GM03348 (cell line): ENCODE measurements at places on chromosomes 2 and 18.

DNA sequence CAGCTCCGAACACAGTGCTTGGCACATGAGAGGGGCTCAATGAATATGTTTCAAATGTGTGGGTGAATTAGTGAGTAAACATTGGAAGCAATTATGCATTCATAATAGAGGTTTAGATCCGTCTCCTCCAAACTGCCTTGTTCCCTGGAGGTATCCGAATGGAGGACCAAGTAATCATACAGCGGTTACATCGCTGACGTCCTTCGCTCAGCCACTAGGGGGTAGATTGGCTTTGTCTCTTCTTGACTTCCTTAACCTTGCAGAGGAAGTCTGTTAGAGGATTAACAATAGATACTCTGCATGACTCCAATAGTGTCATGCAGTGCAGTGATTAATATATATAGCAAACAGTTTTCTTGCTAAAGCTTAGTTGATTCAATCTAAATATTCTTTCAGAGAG, 517.0 kb downstream of the PTPRM start:
- DNase-seq = peak; percentile 23

DNA sequence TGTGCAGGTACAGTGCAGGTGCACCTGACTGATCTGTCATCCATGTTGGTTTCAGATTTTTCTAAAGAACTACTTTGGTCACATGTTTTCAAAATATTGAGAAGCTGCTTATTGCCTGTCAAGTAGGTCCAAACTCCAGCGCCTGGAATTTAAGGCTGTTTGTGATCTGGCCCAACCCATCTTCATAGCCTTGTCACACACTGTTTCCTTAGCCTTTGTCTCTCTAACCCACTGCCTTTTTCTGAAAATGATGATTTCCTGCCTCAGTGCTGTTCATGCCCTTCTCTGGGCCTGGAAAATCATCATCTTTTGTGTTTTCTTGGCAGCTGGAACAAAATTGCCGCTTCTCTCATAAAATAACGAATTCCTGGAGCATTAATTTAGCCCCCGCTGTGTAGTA, 7.2 kb downstream of the LIMS1 start:
- DNase-seq = no peak

DNA sequence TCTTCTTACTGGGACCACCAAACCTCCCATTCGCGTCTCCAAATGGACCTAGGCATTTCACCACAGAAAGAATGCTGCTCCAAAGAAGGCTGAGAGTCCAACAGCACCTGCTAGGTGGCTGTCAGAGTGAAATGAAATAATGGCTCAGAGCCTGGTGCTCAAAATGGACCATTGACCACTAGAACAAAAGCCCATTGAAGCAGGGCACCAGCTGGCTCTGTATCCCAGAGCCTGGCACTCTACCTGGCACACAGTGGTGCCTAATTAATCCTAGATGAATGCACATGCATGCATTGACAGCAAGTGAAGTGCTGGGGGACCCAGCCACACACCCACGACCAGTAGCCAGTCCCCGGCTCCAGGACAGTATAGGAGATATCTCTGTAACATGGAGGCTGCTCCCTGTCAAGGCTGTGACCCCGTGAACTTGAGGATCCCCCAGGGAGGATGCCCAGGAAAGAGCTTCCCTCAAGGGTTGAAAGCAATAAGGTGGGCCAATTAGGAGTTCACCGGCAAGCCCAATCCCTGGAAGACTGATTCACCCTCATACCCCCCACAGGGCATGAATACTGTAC, 261.3 kb downstream of the TNS1 start:
- DNase-seq = no peak

GRCh38 chr2:121189661-121190381, 95.2 kb downstream of the TFCP2L1 start:
- no peak for DNase-seq

DNA sequence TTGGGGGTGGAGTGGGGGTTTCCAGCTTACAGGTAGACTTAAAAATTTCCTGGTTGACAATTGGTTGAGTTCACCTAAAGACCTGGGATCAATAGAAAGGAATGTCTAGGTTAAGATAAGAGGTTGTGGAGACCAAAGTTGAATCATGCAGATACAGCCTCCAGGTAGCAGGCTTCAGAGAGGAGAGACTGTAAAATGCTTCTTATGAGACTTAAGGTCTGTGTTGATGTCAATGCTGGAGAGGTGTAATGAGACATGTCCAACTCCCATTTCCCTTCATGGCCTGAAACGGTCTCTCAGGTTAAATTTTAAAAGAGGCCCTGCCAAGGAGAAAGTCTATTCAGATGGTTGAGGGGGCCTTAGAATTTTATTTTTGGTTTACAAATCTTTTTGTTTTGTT, 38.5 kb upstream of the RND3 start:
- DNase-seq = no peak

DNA sequence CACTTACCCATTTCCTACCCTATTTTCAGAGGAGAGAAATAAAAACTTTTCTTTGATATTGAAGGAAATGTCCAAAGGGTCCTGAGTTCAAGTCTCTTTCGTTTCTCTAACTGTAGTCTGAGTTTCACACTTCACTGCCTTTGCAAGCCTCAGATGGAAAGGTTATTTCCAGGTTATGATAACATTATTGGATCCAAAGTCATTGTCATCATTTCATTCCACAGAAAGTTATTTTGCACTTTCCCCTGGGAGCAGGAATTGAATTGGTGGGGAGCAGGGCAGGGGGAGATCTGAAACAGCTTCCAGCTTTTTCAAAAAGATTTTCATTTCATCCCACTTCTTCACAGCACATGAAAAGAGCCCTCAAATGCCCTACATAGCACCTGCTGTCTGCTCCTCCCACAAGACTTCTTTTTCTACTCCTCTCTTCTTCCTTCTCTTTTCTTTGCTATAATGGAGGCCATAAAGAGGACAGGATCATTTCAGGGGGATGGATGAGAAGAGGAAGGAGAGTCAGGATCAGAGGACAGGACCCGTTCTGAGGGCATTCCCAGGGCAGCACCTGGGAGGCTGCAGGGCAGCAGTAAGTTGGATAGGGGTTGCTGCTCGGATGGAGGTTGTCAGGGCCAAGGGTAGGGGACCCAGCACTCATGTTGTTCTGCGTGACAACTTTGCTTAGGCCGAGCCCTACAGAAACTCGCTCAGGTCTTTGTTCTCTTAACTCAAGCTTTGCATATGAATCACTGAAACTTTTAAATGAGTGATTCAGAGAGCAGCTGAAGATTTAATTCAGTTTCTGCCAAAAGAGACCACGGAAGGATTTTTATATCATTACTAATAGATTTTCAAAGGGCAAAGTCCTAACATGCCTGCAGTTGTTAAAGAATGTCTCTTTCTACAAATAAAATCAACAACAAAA, 11.4 kb upstream of the GALNT5 start:
- peak; percentile 72 for DNase-seq

DNA sequence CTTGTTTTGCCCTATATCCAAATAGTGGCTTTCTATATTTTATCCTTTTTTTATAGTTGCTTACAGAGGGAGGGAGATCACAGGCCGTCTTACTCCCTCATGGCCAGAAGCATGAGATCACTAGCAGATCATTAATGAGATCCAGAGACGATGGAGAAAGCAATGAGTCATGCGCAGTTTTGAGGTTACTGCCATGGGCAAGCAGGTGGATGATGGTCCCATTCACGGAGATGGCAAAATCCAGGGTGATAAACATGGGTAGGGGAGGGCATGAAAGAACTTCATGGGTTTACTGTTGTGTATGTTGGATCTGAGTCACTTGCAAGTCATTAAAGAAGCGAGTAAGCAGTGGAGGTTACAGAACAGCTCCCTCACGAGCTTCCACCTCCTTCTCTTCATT, 60.4 kb downstream of the C18orf63 start:
- no peak for DNase-seq

- peak; percentile 32 for DNase-seq
Observed at GRCh38 chr2:233706720-233707119, 6.0 kb upstream of the UGT1A5 start.

DNA sequence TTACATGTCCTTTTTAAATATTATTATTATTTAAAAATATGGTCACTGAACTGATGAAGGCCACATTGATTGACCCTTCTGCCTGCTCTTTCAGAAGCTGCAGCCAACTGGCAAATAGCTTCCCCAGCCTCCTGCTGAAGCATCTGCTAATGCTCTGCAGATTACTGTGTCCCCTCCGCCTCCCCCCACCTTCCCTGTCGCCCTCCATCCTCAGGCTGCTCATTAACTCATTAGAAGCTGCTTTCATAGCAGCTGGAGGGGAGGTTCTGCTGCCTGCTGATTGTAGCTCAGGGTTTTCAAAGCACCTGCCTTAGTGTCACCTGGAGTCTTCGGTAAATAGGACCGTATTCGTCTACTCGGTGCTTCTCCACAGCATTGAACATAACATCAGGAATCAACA, 24.8 kb upstream of the LMAN1 start:
- DNase-seq = no peak

- DNase-seq = no peak
Observed at GRCh38 chr2:213451542-213452239, 167.4 kb downstream of the SPAG16 start.

GRCh38 chr2:46852598-46852997, 63.0 kb downstream of the MCFD2 start:
- DNase-seq = no peak

- DNase-seq = no peak
Observed at GRCh38 chr18:41703744-41704530, 251.1 kb upstream of the PIK3C3 start.

DNA sequence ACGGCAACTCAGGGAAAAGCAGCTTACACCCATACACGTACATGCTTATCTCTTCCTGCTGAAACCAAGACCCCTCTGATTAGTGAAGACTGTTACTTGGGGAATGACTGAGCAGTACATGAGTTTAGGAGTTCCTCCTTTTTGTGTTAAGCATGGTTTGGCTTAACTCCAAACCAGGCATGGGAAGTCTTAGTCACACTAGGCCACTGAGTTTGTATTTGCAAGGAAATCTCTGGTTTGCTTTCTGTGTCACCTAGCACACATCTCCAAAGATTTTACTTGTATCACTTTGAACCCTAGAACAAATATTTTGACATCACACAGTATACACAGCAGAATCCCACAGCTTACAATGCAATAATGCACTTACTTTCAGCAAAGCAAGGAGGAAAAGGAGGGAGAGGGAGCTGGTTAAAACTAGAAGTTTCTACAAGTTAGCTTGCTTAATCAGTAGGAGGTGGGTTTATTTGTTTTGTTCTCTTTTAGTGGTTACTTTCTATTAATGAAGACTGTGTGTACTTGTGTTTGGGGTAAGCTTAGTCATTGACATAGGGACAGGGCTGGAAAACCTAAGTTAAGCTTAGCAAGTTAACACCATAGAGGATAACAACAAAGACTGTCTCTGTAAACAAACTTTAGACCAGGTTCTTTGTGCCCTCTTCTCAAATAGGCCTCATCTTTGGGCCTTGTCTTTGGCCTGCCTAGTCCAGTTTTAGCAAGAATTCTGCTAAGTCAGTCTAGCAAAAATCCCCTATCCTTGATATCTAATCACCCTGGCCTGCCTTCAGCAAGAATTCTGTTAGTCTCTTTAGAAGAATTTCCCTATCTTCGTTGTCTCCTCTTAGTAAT, 219.4 kb downstream of the MREG start:
- peak; percentile 66 for DNase-seq

DNA sequence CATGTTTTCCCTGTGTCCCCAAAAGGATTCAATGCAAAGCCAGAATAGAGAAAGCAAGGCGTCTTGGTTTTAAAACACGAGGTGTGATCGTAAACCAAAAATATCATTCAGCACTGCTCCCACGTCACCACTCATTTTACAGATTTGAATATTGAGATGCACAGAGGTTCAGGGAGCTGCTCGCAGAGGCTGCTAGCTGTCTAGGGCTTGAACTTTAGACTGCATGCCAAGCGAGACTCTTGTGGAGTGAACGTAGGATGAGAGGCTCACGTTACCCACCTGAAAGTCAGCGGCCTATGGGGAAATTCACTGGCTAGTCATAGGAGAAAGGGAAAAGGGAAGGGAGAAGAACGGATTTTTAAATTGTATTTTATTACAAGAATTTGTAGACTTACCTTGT, 130.1 kb downstream of the MBP start:
- DNase-seq = no peak

DNA sequence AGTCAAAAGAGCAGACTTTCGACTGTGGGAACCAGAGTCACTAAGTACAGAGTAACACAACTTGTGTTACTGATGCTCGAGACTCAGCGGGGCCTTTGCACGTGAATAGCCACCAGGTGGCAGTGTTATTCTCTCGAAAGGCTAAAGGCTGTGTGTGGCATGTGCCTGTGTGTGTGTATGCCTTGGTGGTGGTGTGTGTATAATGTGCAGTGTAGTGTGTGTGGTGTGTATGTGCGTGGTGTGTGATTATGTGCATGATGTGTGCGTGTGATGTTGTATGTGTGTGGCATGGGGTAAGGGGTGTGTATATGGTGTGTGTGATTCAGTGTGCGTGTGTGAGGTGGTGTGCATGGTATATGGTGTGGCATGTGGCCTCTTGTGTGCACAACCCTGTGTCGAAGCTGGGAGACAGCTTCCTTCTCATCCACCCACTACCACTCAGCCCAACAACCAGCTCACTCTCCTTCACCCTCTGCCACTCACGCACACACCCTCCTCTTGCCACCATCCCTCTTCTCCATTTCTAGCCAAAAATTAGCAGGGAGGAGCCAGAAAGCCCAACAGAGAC, 83.0 kb upstream of the ZNF532 start:
- DNase-seq = peak; percentile 78

DNA sequence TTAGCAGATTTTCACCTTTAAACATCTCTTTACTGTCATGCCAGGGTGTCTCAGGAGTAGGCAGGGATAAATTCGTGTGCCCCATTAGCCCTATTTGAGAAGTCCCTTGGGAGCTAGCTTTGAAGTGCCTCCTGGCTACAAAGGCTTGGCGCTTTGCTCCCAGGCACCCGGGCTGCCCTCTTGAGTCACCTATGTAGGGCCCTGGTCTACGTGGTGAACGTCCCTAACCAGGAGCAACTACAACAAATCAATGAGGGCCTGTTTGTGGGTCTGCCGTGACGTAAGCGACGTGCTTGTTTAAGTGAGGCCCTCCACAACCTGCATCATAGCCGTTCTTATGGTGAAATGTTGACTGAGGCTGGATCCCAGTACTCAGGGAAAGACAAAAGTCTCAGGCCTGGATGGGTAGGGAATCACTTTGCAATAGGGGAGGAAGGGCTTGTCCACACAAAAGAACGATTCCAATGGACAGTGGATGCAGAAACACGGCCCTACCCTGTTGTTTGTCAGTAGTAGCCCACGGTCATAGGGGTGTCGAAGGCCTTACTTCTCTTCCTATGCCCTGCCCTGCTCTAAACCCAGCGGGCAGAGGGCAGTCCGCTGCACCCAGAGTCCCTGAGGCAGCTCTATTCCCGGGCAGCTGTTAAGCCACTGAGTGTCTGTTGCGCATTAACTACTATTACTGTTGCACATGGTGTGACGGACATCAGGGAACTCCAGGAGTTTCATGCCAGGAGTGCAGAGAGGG, 93.9 kb downstream of the INHBB start:
- DNase-seq = no peak

- no peak for DNase-seq
Observed at GRCh38 chr2:98234776-98235175, 111.5 kb upstream of the CNGA3 start.

DNA sequence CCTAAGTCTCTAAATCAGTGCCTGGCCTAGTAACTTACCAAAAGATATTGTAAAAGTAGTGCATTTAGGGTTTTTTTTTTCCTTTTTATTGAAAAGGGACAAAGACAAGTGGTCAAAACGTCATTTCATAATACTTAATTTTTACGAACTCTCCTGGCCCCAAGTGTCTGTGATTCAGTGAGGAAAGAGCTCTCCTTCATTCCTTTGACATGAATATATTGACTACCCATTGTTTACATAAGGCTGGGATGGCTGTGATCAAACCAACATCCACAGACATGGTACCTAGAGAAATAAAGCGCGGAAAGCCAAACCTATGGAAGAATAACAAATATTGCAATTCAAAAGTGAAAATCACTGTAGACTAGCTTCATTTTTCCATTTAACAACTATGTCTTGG, 198.4 kb downstream of the BABAM2 start:
- DNase-seq = peak; percentile 50

- peak; percentile 62 for DNase-seq
Observed at GRCh38 chr2:224909885-224910573, 132.2 kb downstream of the DOCK10 start.
